ENCODE measurements at places on chromosomes 7 and 10.

GRCh38 chr10:1228467-1228975 lies 172.3 kb downstream of the WDR37 start:
- no peak for DNase-seq

DNA sequence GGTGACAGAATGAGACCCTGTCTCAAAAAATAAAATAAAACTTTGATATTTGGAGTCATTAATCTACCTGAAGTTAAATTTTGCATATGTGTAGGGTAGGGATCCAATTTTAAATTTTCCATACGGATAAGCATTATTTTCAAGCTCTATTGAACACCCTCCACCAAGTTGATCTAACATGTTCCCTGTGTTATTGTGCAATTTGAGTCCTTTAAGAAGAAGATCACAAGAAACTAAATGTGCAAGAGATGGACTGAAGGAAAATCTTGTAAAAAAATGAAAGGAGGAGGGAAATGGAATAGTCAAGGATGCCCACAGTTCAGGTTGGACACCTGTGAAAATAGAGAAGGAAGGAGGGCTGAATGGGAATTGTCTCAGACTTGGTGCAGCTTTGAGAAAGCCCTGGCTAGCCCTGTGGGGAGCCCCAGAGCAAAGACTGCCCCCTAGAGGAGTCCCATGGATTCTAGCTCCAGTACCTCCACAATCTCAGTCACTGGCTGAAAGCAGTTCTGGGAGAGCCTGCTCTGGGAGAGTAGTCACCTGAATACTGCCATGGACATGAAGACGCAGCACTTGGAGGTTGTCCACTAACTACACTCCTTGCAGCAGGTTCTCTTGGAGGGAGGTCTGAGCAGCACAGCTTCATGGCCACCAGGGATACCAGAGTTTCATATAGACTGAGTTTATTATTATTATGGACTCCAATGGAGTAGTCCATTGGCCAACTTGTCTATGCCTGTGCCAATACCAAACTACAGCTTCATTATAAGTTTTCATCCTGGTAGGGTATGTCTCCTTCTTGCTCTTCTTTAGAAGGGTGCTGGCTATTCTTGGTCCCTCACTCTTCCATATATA lies 5.7 kb upstream of the TIAL1 start:
- peak; percentile 47 for DNase-seq

DNA sequence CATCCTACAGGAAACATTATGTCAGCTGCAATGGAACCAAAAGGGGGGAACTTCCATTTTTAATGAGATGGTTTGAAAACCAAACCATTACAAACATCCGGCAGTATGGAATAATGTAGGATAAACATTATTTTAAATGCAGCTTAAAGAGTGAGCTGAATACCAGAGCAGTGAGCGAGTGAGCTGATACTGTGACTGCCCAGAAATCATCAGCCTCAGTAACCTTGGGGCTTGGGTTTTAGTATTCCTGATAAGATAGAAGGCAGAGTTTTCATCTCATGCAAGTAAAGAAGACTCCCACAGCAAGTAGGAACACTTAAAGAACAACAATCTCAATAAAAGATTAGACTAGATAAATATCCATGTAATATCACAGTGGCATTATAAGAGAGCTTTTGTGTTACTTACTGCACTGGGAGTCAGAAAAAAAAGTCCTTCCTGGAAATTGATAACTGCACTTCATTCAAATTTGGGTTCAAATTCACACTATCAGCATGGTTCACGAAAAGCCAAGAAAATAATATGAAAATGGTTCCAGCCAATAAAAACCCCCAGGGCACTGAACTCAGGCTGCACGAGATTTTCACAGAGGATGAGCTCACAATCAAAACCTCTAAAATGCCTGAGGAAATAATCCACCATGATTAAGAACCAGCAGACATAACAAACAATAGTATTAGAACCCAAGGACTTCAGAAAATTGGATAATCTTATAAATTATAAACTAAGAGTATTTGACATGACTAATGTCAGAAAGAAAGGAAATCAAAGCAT lies 115.7 kb downstream of the MTPAP start:
- peak; percentile 64 for DNase-seq

- DNase-seq = no peak
Observed at GRCh38 chr10:96992721-96993120, 160.6 kb downstream of the LCOR start.

GRCh38 chr10:54530299-54530698 lies 270.7 kb downstream of the PCDH15 start:
- no peak for DNase-seq

DNA sequence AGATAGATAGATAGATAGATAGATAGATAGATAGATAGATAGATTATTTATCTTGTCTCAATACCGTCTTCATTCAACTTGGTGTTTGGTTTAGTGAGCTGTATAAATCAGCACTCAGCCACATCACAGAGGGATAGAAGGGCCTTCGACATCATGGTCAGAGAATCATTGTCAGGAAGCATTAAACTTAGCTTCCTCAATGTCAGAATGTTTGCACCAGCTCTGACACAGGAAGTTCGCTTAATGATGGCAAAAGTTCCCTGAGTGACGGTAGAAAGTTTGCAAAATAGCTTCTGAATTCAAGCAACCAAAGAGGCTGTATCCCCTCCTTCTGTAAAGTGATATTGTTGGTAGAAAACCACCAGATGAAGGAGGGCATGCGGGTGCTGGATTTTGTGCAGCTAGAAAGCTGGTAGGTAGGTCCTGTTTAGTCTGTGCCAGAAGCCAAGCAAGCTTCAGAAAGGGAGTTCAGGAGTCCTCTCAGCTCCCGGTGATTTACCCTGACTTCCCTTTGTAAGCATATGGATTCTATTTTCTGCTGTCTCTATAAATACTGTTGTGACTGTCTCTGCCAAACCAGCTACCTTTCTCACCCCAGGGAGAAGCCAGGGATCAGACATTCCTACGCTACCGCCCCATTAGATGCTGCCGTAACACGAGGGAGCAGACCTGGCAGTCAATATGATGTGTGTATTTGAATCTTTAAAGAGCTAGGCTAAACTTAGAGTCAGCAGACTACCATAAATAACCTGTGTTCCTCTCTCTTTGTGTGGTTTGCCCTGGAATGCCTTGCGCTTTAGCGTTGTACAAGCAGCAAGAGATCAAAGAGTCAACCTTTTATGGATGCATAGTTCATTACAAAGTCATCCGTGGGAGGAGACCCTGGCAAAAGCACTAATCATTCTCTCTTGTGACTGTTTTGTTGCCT lies 200.5 kb upstream of the KIAA1217 start:
- no peak for DNase-seq

DNA sequence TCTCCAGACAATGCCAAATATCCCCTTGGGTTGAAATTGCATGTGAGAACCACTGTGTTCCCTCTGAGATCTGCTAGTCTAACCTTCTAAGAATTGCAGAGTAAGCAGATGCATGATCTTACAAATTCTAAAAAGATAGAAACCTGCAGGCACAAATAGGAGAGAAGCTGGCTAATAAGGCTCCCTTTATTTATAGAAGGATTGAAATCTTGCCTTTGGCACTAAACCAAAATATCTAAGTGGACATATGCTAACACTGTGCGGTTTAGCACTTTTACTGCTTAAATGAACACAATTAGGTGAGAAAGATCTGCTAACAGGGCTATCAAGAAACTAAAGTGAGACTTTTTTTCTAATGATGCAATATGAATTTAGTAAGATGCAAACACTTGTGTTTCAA lies 225.5 kb downstream of the DOCK4 start:
- DNase-seq = no peak

DNA sequence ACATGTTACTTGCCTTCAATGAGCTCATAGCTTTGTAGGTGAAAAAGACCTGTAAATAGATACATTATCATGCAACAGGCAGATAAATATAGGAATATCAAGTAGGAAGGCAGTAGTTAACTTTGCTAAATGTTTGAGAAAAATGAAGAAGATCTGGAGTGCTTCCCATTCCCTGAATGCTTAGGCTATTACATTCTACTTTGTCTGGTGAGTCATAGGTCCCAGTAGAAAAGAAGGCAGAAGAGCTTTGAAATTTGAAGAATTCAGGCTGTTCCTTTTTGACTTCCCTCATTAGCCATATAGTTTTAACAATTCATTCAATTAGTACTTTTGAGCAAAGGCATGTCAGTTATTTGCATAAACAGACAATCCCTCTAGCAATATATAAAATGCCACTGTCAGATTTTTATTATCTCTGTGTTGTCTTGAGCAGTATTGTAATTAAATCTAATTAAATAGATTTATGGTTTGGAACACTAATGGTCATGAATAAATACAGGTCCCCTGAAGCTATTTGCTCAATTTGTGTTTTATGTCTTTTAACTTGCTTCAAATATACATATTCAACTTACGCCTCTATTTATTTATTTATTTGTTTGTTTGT lies 875.0 kb downstream of the REEP3 start:
- DNase-seq = peak; percentile 82

DNA sequence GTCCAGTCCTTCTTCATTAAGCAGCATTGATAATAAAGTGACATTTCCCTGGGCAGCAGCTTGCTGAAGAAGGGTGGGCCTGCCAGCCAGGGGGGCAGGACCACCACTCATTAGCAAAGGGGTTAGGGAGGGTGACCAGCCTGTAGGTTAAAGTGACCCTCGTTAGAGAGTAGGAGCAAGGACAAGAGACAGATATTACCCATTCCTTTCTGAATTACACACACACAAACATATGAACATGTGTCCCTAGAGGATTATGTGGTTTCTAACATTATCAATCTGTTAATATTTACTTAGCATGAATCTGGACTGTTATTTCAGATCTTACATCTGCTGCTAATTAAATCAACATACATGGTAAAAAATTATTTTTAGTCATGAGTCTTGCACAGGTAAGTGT lies 88.9 kb downstream of the CTTNBP2 start:
- no peak for DNase-seq

GRCh38 chr7:7119729-7120128 lies 62.6 kb upstream of the C1GALT1 start:
- no peak for DNase-seq

- DNase-seq = no peak
Observed at GRCh38 chr10:52650873-52651272, 121.7 kb downstream of the MBL2 start.

GRCh38 chr7:147903536-147904218 lies 686.9 kb upstream of the C7orf33 start:
- DNase-seq = no peak

- DNase-seq = no peak
Observed at GRCh38 chr10:86970982-86971231, 2.6 kb downstream of the ADIRF start.

- DNase-seq = no peak
Observed at GRCh38 chr7:84291756-84292155, 97.2 kb upstream of the SEMA3A start.

GRCh38 chr10:14022954-14023672 lies 307.6 kb downstream of the FRMD4A start:
- DNase-seq = peak; percentile 85

- no peak for DNase-seq
Observed at GRCh38 chr7:25091176-25091575, 33.9 kb downstream of the CYCS start.

DNA sequence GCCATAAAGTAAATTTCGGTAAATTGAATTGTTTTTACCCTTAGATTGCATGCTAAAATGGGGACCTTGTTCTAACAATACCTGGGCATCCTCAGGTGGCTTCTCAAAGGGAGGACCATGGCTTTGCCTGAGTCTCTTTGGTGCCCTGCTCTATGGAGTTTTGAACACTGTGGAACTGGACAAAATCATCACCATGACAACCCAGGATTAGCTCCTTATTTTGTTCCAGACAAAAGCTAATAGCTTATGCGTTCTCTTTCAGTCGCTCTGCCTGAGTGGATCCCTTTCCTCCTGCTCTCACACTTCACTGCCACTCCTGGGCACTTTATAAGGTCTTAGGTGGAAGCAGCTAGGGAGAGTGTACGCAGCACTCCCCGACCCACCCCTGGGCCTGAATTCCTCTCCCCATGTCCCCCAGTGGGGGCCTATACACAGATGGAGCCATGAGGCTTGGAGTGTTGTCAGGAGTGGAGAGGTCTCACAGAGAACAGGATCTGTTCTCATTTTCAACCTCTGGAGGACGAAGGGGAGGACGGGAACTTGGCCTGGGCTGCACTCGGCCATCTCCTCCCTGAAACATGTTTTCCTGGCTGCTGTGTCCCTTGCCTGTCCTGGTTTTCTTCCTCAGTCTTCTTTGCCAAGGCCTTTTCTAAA lies 19.0 kb downstream of the ADCYAP1R1 start:
- no peak for DNase-seq

- peak; percentile 64 for DNase-seq
Observed at GRCh38 chr7:121002757-121003200, 14.3 kb downstream of the CPED1 start.

DNA sequence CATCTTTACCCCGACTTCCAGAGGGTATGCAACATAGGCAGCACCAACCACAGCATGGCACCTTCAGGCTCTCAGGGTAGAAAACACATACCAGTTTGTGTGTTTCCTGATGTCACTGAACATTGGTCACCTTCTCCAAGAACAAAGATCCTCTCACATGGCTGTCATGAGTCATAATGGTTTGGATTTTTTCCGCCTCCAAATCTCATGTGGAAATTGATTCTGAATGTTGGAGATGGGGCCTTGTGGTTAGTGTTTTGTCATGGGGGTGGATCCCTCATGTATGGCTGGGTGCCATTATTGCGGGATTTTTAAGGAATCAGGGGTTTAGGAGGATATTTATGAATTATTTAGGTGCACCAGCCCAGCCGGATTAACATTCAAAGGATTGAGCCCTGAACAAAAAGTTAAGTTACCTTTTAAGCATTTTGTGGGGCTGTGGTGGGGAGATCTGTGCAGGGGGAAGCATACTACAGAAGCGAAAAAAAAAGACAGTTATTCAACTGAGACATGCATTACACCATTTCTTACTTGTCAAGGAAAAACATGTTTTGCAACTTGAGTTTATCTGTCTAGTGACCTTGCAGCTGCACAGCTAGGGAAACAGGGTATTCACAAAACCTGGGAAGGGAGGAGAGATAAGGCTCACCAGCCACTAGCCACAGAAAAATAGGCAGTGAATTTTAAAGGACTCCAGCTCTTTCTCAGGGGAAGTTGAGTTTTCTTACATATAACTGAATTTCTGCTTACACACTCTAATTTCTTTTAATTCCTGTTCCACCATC lies 774.1 kb upstream of the AUTS2 start:
- no peak for DNase-seq

- no peak for DNase-seq
Observed at GRCh38 chr10:5046410-5046809, 42.8 kb upstream of the AKR1C2 start.

- peak; percentile 52 for DNase-seq
Observed at GRCh38 chr7:81624021-81624592, 145.7 kb downstream of the HGF start.
